ENCODE measurements at places on chromosomes 12 and 14.

GRCh38 chr14:24710403-24711112 lies 76.6 kb upstream of the GZMB start:
- DNase-seq: peak; percentile 41

GRCh38 chr14:61551384-61551783 lies 143.9 kb upstream of the HIF1A start:
- no peak for DNase-seq

GRCh38 chr12:25503666-25504065 lies 49.4 kb downstream of the LMNTD1 start:
- no peak for DNase-seq

DNA sequence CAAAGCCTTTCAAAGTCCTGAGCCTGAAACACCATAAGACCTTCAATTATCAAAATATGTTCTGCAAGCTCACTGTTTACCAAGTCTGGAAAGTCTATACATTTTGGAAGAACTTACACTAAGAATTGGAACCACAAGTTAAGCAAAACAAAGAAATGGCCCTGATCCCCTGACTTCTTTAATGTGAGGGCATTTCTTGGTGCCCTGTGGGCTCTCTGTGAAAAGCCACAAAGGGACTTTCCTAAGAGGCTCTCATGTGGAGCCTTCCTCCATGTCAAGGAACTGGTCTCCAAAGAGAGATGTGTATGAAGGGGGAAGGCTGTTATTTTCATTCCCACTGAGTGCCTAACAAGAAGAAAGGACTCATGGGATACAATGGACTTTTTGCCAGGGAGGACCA lies 13.5 kb upstream of the MYH6 start:
- no peak for DNase-seq

GRCh38 chr14:72801836-72802587 lies 91.9 kb downstream of the DPF3 start:
- no peak for DNase-seq

DNA sequence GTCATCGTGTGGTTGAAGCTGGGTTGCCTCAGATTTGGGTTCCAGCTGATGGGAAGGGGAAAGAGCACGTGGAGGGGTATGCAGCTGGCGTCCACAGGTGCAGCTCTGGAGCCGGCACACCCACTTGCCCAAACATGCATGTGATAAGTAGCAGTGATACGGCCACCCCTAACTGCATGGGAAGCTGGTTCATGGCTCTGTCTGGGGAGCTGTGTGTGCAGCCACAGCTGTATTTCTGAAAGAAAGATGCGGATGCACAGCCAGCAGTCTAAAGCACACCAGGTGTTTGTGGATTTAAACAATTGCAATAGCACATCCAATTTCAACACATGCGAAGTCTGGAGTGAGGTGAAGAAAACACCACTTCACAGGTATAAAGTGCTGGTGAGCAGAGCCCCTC lies 181.4 kb downstream of the EFCAB11 start:
- peak; percentile 69 for DNase-seq

GRCh38 chr12:29844667-29845066 lies 60.9 kb upstream of the TMTC1 start:
- DNase-seq: no peak

- DNase-seq: peak; percentile 65
Observed at GRCh38 chr14:49621114-49621881, 699 bp downstream of the MGAT2 start.

- DNase-seq: no peak
Observed at GRCh38 chr12:111838353-111838752, 3.7 kb upstream of the MAPKAPK5 start.

DNA sequence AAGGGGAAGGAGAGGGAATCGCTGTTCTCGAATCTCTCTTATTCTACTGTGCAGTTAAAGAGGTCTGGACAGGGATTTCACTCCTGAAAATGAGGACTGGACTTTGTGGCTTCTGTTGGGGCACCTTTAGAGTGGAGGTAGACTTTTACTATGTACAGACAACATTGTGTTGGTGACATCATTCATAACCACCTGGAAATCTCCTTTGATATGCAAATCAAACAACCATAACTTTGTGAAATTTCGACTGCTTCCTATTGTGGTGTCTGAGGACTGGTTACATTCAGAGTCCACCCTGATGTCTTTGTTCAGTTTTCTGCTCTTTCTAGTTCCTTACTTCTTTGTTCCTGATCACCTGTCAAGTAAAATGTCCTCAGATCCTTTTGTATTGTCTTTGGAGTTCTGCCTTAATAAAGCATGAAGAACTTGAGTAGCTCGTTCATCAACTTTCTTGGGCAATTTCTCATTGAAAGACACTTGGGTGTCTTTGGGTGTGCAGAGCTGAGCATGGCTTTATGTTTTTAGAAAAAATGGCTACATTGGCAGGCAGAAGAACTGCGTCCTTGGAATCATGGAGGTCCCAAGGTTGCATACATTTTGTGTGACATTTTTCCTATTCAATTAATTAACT lies 29.8 kb downstream of the LRRK2 start:
- DNase-seq: no peak

GRCh38 chr12:71591601-71592000 lies 72.0 kb downstream of the ZFC3H1 start:
- DNase-seq: no peak

DNA sequence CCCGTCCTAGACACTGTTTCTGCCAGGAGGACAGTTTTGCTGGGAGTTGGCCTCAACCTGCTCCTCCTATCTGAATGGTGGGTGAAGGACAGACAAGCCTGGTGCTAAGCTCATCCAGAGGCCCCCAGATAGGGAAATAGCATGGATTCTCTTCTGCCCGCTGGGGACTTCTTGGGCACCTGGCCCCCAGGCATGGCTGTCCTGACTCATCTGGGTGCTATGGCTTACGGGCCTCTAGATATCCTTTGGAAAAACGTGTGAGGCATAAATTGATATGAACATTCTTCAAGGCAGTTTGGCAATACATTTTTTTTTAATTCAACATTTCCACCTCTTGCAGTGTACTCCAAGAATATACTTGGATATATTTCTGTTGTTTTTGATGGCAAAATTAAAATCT lies 8.6 kb downstream of the TECPR2 start:
- DNase-seq: no peak

DNA sequence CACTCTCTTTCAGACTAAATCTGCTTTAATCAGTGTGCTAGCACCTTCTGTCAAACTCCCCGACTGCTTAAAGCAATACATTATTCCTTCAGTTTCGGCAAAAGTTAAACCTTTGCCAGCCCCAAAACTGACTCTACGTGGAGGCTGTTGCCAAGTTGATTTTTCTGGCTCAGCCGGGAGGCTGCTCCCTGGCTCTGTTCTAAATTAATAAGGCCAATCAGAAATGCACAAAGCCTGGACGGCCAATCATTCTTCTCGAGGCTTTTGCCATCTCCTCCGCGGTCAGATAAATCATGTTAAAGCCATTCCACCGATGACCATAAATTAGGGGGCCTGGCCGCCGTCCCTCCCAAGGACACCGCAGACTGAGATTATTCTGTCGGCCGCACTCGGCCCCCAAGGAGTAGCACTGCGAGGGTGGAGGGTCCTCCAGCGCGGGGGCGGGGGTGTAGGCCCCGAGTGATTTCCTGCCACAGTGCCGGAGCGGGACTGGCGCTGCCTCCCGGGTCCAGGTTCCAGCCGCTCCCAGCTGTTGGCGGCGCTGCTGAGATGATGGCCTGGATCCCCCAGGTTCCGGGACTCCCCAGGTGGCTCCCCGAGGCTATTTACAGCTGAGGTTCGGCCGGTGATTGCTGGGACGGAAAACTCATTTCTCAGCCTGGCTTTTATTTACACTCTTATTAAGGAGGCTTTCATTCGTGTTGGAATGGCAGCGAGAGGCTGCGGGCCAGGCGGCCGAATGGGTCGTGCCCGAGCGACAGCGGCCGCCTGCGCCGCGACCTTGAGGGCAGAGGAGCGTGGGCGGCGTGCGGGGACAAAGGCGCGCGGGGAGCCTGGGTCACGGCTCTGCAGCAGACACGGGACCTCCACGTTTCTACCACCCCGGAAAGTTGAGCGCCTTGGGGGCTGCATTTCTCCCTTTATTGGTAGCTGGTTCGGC lies 165.1 kb downstream of the MON2 start:
- peak; percentile 9 for DNase-seq

DNA sequence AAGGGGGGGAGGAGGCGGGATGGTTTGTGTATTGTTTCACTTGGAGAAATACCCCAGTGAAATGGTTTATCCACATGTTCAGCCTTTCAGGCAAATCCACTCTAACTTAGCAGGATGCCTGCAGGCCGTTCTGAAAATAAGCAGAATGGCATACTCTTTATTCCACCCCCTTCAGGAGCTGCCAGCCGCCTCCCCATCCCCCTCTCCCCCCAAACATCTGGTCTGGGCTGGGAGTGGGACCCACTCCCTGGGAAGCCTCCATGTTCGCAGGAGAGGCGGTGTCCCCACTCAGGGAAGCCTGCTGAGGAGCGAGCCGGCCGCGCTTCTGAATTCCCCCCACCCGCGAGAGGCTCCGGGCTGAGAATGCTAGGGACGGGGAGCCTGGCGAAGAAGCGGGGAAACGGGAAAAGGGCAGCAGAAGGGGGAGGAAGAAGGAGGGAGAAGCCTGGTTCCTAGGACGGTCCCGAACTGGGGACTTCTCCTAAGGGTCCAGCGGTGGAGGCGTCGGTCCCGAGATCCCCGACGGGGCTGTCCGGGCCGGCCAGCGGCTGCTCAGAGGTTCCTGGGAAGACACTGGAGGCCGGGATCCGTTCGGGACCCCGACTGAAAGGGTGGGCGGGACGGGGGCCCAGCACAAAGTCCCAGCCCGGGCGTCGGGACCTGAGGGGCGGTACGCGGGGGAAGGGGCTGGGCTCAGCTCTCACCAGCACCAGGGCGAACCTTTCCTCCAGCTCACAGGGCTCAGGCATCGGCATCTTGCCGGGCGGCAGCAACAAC lies 666 bp downstream of the FMNL3 start:
- no peak for DNase-seq

DNA sequence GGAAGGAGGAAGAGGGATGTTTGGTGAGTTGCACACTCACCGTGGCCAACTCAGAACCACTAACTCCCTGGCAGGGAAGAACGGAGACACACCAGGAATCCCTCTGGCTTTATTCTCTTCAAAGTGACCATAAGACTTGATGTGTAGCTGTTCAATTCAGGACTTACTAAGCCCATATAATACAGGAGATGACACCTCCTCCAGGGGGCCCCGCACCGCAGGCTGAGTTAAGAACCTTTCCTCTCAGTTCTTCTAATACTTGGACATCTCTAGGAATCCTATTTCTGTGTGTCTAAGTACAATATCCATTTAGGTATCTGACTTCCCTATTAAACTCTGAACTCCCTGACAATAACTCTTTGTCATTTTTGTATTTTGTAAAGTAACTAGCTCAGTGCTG lies 49.5 kb downstream of the DCAF4 start:
- no peak for DNase-seq

DNA sequence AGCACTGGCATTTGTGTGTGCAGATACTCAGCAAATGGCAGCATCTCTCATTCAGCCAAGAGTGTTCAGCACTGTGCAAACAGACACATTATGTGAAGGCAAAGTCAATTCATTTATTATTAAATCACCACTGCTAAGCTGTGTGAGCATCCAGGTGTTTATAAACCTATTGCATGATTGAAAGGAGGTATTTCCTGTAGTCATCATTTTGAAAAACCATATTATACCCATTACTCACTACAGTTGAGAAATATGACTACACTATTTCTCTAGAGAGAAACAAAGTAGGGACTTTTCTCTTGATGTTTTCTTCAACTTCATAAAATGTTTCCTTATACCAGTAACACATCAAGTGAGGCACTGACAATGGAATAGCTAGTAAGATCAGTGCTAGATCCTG lies 13.7 kb downstream of the SPX start:
- DNase-seq: no peak

DNA sequence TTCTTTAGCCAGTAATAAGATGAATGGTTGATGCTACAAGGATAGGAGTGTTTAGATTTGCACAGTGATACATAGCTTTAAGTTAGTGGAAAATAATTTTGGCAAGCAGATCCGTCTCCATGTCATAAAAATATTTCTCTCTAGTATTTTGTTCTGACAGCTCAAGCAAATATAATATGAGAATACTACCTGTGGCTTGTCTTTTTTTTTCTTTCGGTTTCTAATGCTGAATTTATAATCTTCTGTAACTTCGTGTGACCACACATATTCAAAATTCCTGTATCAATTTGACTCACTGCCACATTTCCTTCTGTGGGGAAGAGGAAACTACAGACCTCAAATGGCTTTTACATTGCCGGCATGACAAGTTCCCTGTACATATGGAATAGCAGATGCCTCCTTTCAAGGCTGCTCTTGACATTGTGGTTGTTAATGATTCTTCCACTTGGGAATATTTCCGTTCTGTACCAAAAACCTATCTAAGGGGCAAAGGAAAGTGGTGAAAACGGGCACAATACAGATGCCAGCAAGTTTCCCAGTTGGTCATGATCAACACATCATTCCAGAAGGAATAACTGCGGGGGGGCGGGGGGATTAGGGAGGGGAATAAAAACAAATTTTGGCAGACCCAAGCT lies 103.6 kb upstream of the CCDC91 start:
- no peak for DNase-seq

- no peak for DNase-seq
Observed at GRCh38 chr12:40331886-40332285, 107.1 kb downstream of the LRRK2 start.

DNA sequence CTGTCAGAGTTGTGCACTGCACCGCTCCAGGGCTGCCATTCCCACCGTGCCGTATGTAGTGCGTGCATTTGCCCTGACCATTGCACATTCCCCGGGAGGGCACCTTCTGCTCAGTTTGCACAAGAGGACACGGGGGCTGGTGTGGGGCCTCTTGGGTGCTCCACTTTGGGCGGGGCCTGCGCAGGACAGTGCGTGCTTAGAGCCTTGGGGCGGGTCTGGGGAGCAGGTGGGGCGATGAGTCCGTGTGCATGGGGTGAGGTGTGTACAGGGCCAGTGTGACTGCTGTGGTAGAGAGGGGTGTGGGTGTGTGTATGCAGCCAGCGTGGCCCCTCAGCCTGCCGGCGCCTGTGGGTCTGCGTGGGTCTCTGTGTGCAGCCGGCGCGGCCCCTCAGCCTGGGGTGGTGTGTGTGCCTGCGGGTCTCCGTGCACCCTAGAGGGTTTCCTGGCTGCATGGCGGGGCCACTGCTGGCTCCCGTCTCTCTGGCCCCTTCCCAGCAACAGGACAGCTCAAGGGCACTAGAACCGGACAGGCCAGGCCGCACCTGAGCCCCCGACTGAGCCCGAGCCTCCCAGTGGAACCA lies 31.9 kb downstream of the FBRSL1 start:
- no peak for DNase-seq

- peak; percentile 69 for DNase-seq
Observed at GRCh38 chr12:6703631-6704030, 3.0 kb upstream of the PIANP start.

Measured in RPMI8226 (cell line).